ENCODE measurements at places on chromosomes 3 and 15.

- peak overlapping the region; percentile 40 for H3K4me3 ChIP-seq
- H3K36me3 ChIP-seq: no peaks in the 10 kb centered on the region
- H3K27me3 ChIP-seq: peaks cover 24% of the 10 kb centered on the region
- H3K4me1 ChIP-seq: peaks cover 11% of the 10 kb centered on the region
- no peak overlapping the region for H3K27ac ChIP-seq
- no peak for DNase-seq
Measured at GRCh38 chr15:96348112-96349027, 17.9 kb downstream of the NR2F2 start.

DNA sequence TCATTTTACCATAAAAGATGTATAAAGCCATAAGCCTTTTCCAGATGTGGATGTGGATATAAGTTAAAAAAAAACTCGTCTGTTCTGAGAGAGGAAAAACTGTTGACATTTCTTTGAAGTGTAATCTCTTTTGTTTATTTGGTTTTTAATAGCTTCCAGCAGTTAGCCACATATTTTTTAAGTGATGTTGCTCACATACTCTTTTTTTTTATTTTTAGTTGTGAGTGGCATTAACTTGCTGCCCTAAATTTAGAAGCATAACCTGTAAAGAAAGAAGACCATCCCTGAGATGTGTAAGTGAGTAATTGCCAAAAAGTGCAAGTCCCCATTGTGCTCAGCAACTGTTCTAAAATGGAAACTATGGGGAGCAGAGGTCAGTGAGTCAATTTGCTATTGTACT is 415.9 kb upstream of the MDFIC2 start:
- H3K27ac ChIP-seq: no peak overlapping the region
- no peak overlapping the region for H3K4me3 ChIP-seq
- no peak for DNase-seq
- H3K27me3 ChIP-seq: no peaks in the 10 kb centered on the region
- H3K4me1 ChIP-seq: no peaks in the 10 kb centered on the region

DNA sequence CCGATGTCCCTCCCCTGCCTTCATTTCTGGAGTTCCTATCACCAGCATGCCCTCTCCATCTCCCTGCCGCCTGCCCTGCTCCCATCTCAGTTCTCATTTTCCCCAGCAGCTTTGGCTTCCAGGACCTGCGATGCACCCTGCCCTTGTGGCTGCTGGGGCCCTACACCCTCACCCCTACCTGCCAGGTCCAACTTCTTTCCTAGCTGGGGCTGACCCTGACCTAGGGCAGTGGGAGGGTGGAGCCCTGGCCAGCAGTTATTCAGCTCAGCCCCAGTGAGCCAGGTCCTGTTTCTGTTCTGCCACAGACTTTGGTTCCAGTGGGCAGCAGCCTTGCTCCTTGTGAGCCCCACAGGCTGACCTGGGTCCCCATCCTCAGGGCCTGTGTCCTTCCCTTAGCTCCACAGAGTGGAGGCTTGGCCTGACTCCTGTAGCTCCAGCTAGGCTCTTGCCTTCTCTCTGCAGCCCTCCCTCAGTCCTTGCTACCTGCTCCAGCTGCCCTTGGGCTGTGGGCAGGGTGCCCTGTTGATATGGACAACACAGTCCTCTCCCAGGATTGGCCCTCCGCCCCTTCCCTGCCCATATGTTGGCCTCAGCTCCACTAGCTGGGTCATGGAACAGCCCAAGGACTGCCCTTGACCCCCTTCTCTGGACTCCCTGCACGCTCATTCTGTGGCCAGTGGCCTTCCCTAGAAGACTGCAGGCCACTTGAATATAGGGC is 34.7 kb upstream of the PDE8A start:
- H3K4me1 ChIP-seq: peaks cover 3% of the 10 kb centered on the region
- H3K36me3 ChIP-seq: no peaks in the 10 kb centered on the region
- H3K27me3 ChIP-seq: no peaks in the 10 kb centered on the region
- no peak overlapping the region for H3K27ac ChIP-seq
- no peak overlapping the region for H3K4me3 ChIP-seq

- H3K4me1 ChIP-seq: peaks cover 16% of the 10 kb centered on the region
- DNase-seq: no peak
- no peak overlapping the region for H3K4me3 ChIP-seq
- H3K27me3 ChIP-seq: no peaks in the 10 kb centered on the region
- no peak overlapping the region for H3K27ac ChIP-seq
Measured at GRCh38 chr3:102478160-102478559, 43.3 kb downstream of the ZPLD1 start.

DNA sequence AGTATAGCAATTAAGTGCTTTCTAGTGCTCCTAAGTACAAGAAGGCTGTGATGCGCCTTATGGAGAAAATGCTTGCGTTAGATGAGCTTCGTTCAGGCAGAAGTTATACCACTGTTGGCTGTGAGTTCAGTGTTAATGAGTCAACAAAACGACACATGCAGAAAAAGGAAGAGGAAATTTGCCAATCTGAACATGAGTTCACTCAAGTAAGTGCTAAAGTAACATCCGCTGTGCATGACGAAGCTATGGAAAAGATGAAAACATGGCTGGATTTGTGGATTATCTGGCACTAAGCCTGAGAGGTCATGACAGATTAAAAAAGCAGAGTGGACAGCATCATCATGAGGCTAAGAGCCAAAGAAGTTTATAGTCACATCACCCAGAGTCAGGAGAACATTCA is 36.9 kb downstream of the SH3BP5 start:
- H3K27ac ChIP-seq: peak overlapping the region; percentile 73
- H3K36me3 ChIP-seq: no peaks in the 10 kb centered on the region
- peaks cover 53% of the 10 kb centered on the region for H3K4me1 ChIP-seq
- H3K4me3 ChIP-seq: no peak overlapping the region
- no peak for DNase-seq

DNA sequence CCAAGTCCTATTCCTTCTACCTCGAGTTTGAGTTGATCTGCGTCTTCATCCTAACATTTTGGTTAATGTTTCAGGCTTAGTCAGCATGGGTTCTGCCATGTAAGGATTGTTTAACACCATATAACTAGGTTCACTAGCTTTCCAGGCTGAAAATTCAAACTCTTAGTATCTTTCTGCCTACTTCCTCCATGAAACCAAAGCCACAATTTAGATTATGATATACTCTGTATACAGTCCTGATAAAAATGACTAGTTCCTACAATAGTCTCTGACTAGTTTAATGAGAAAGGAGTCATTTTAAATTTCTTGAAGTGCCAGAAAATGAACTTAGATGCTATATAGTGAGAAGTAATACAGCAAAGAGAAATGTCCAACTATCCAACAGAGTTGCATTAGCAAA is 6.6 kb upstream of the BTLA start:
- H3K36me3 ChIP-seq: no peaks in the 10 kb centered on the region
- no peak overlapping the region for H3K27ac ChIP-seq
- no peak overlapping the region for H3K4me3 ChIP-seq
- H3K27me3 ChIP-seq: no peaks in the 10 kb centered on the region

GRCh38 chr15:55394694-55395093 is 13.5 kb downstream of the CCPG1 start:
- DNase-seq: no peak
- H3K27me3 ChIP-seq: no peaks in the 10 kb centered on the region
- no peaks in the 10 kb centered on the region for H3K4me1 ChIP-seq

DNA sequence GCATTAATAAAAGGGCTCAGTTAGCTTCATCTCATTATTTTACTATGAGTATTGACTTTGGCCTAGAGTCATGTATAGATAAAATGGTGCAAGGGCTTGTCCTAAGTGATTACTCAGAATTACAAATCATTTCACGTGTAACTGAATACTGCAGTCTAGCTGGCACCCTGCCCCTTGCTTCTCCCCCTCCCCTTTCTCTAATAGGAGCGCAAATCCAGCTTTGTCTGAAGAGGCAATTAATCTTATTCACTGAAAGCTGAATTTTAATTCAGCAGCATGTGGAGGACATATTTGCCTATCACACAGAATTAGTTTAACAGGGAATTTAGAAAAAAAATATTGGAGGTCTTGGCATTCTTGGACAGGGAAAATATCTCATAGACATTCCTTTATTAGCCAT is 412.1 kb upstream of the DPH6 start:
- H3K36me3 ChIP-seq: no peaks in the 10 kb centered on the region
- DNase-seq: no peak
- H3K4me3 ChIP-seq: no peak overlapping the region
- no peak overlapping the region for H3K27ac ChIP-seq
- H3K27me3 ChIP-seq: no peaks in the 10 kb centered on the region

DNA sequence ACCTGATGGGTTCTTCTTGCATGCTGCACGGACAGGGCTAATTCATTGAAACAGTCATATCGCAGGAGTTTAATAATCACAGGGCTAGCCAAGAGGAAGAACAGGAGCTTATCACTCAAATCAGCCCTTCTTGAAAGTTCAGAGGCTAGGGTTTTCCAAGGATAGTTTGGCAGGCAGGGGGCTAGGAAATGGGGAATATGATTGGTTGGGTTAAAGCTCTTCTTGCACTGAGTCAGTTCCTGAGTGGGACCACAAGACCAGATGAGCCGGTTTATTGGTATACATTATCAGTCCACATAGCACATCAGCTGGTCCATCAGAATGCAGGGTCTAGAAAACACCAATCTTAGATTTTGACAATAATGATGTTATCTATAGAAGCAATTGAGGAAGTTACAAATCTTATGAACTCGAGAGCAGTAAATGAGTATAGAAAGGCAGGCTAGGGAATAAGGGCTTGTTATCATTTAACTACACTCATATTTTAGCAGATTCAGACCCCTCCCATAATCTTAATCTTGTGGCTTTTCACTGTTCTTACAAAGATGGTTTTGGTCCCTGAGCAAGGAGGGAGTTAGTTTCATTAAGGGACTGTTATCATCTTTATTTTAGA is 58.1 kb upstream of the SLC25A36 start:
- H3K36me3 ChIP-seq: no peaks in the 10 kb centered on the region
- no peak for DNase-seq
- H3K27me3 ChIP-seq: no peaks in the 10 kb centered on the region
- H3K27ac ChIP-seq: no peak overlapping the region
- no peaks in the 10 kb centered on the region for H3K4me1 ChIP-seq
- H3K4me3 ChIP-seq: no peak overlapping the region

DNA sequence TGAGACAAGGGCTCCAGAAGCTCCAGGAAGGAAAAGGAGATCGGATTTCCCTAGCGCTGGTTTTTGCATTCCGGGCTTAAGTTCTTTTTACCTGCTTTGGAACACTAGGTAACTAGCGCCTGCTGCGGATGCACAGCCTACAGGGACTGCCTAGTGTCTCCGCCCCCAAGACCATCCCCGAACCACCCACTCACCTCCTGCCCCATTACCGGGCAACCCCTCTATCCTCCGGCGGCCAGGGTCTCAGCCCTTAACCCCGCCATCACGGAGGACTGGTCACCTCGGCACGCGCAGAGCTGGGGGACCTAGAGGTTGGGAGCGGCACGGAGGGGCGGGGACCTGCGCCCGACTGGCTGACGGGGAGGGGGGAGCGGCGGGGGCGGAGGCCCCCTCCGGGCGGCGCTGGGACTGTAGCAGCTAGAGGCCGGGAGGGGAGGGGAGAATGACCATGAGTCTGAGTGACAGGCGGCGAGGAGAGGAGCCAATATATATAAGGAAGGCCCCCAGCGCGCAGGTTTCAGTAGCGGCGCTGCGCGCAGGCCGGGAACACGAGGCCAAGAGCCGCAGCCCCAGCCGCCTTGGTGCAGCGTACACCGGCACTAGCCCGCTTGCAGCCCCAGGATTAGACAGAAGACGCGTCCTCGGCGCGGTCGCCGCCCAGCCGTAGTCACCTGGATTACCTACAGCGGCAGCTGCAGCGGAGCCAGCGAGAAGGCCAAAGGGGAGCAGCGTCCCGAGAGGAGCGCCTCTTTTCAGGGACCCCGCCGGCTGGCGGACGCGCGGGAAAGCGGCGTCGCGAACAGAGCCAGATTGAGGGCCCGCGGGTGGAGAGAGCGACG is at the start of gene DLL4:
DLL4 (plus strand) TSS at position 520 of the 839 bp plus-strand sequence. CDS start 329 bp downstream, outside the sequence.
- peaks cover 77% of the 10 kb centered on the region for H3K27me3 ChIP-seq
- no peak for DNase-seq
- no peak within 1 kb of the TSS for H3K27ac ChIP-seq

DNA sequence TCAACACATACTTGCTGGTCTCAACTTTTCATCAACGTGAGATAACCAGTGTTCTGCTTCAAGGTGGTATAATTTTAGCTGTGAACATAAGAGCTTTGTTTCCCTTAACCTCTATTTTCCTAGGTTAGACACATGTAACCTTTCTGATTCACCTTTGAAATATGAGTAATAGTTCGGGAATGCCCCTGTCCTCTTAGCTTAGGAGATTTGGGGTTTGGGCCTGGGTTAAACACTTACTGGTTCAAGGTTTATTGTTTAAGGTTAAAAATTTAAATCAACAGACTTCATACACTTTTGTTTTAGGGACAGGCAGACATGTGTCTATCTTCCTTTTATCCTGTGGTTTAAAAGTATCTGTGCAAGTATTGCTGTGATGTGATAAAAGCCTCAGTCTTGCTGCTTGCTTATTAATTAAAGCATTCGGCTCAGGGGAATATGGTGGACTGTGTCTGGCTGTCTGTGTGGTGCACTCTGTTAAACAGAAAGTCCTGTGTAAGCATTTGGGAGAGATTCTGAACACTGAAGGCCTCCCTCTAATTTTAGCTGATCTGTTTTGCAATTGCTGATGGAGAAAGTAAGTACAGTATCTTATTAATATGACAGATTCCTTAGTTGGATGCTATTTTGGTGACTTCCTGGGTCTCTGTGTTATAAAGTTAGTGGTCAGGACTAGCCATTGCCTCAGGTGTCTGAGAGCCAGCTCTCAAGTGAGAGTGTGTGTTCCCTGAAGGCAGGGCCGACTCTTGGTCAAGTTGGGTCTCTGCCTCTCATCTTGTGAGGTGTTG is 81.8 kb downstream of the USP13 start:
- H3K27me3 ChIP-seq: no peaks in the 10 kb centered on the region
- H3K4me1 ChIP-seq: no peaks in the 10 kb centered on the region
- no peak overlapping the region for H3K27ac ChIP-seq
- peaks cover 17% of the 10 kb centered on the region for H3K36me3 ChIP-seq
- no peak overlapping the region for H3K4me3 ChIP-seq

DNA sequence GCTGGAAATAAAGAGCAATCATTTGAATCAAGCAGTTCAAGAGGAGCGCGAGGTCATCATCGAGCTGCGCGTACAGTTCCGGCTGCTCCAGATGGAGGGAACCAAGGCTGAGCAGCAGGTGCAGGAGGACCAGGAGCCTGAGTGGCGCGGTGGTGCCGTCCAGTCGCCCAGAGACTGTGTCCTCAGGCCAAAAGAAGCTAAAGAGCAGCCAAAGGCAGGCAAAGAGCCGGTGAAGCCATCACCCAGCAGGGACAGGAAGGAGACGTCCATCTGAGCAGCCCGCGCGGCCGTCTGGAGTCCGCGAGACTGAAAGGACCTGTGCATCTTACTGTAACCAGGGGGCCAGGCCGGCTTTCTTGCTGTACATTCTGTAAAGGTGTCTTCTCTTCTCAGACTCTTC is 277.2 kb upstream of the TTC14 start:
- no peak for DNase-seq
- no peak overlapping the region for H3K27ac ChIP-seq
- H3K36me3 ChIP-seq: no peaks in the 10 kb centered on the region

Data from suprapubic skin (tissue), 4 donors.